ENCODE measurements at places on chromosomes 2 and 18.

DNA sequence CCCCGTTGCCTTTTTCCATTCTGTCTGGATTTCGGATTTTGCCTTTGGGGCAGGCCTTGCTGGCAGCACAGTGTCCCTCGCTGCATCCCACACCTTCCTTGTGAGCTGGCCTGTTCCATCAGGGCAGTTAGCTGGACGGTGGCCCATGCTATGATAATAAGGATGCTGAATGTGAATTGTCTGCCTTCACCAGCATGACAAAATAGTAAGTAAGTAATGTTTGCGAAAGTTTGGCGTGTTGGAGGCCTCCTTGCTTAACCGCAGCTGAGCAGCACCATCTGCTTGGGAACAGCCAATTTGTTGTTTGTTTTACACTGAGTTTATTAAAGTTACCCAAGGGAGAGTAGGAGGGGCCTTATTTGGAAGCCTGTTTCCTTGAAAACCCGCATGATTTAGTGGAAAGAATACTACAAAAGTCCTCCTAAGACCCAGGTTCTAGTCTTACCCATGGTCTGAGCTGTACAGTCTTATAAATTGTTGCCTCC lies 469.7 kb upstream of the FANCL start:
- no peak for DNase-seq

- DNase-seq, result no peak
Observed at GRCh38 chr2:230181195-230181594, 38.6 kb downstream of the SP110 start.

DNA sequence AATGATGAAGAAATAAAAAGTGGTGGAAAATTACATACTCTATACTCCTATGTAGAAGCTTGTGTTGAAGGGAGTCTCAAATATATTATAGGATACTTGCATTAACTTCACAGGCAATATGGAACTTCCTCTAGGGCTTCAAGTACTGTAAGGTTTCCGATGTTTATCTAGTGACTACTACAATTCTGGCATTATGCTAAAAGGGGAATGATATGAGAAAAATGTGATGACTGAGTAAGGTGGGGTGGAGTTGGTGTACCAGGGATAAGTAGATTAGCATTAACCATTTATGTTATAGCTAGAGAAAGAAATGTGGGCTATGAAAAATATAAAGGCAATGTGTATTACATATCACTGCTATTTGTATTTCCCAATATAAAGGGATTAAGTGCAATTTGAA lies 229.5 kb downstream of the DCC start:
- no peak for DNase-seq

- no peak for DNase-seq
Observed at GRCh38 chr2:23381084-23381483, 3.9 kb upstream of the KLHL29 start.

DNA sequence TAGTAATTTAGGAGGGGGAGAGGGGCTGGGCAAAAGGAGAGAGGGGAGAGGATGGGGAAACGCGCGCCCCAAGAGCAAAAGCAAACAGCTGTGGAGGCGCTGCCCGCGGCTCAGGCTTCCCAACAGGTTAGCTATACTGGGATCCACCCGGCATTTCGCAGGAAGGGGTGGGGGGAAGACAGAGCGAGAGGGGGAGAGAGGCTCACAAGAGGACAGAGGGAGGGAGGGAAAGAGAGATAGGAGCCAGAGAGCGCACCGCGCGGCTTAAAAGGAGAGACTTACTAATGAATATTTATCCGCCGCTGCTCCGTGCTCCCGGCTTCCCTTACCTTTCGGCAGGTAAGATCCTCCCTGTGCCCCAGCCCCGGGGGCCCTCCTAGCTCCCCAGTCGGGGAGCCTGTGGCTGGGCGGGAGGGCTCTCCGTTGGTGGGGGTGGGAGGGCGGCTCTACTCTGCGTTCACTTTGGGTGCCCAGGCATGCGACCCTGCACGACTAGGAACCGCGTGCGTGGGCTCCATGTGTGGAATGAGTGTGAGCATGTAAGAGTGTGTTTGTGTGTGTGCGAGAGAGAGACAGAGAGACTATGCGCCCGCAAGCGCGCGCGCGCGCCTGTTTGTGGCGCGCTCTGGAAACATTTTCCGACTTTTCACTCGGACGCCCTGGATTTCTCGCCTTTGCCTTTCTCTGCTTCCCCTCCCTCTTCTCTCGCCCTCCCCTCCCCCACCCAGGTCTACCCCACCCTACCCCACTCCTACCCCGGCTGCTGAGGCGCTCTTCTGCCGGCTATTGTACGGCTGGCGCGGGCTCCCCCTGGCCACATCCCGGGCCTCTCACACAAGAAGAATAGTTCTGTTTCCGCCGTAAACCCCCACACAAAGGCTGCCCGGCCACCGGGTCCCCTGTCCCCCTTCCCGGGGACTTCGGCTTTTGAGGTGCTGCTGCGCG lies 7.2 kb upstream of the SIX3 start:
- DNase-seq, result no peak

DNA sequence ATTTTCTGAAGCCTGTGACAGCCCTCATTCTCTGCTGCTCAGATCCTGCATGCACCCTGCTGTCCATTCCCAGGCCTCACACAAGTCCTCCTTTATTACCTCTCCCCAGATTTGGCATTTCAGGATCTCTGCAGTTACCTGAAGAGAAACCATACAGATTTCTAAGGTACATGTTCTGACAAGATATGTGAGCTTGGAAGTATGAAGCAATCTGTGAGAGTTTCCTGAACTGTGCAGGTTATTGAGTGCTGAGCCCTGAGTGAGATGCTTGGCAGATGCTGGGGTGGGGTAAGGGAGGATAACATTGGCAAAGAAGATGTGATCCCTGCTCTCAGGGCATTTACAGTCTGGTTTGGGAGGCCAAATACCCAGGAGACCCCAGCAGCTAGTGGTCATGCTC lies 122.1 kb upstream of the STPG4 start:
- no peak for DNase-seq

DNA sequence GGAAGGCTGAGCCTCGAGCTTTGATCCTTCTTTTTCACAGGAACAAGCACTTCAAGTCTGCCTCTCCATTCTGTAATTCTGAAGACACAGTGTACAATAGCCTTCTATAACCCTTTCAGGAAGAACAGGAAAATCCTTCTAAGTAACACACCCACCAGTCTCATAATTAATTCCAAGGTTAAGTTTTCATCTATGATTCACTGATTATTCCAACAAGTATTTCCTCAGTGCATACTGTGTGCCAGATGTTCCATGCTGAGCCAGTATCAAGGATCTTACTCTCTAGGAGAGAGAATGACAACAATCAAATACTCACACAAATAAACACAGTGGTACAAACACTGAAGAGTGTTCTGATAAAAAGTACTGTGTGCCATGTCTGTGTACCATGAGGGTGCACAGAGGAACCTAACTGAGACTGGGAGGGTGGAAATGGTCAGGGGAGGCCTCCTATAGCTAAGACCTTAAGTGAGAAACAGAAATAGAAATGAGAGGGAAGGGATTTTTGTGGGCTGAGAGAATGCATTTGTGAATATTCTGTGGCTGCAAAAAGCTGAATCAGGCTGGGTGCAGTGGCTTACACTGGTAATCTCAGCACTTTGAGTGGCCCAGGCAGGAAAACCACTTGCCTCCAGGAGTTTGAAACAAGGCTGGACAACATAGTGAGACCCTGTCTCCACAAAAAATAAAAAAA lies 7.3 kb upstream of the MTLN start:
- no peak for DNase-seq

- no peak for DNase-seq
Observed at GRCh38 chr18:69795791-69796190, 151.9 kb downstream of the CD226 start.

GRCh38 chr2:232351686-232352510 lies 26.7 kb upstream of the ALPP start:
- DNase-seq, result no peak

GRCh38 chr2:22329211-22330154 lies 1055.5 kb upstream of the KLHL29 start:
- no peak for DNase-seq

DNA sequence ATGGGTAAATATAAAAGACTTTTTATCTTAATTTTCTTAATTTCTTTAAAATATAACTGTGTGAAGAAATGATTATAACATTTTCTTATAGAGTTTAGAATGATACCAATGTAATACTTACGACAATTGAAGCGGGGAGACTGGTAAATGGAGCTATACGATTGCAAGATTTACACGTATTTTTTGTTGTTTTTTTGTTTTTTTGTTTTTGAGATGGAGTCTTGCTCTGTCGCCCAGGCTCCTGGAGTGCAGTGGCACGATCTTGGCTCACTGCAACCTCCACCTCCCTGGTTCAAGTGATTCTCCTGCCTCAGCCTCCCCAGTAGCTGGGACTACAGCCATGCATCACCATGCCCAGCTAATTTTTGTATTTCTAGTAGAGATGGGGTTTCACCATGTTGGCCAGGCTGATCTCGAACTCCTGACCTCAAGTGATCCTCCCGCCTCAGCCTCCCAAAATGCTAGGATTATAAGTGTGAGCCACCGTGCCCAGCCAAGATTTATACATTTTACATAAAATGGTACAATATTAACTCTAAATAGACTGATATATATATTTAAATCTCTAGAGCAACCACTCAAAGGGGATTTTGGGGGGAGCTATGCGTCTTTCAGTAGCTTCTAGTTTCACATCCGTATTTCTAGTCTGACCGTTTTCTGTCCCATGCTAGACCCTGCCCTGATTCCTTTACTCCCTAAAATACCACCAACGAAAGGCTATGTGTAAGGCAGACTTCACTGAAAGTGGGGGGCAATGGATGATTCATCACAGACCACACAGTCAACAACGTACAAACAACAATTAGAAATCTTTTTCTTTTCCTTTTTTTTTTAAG lies 28.2 kb upstream of the ATG16L1 start:
- DNase-seq, result no peak

DNA sequence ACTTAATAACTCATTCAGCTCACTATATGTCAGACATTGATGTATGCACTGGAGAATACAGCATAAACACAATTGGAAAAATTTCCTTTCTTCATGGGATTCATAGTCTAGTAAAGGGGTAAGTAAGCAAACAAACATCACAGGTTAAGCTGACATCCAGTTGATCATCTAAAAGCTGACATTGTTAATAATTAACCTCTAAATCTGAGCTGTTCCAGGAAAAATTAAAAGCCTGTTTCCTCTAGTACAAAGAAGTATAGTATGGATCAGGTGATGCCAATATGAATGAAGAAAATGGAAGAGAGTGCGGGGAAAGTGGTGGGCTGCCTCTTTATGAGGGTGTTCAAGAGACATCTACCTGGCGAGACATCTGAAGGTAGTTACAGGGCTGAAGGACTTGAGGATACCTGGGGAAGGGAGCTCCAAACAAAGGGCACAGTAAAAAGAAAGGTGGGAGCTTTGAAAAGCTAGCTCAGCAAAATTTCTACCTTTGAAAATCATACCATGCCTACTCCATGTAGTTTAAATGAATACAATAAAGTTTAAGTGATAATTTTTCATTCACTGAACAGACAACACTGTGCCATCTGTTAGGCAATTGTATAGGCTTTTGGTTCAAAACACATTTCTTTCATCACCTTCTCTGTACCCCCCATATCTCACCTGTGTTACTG lies 619.3 kb downstream of the TRIB2 start:
- DNase-seq, result no peak

DNA sequence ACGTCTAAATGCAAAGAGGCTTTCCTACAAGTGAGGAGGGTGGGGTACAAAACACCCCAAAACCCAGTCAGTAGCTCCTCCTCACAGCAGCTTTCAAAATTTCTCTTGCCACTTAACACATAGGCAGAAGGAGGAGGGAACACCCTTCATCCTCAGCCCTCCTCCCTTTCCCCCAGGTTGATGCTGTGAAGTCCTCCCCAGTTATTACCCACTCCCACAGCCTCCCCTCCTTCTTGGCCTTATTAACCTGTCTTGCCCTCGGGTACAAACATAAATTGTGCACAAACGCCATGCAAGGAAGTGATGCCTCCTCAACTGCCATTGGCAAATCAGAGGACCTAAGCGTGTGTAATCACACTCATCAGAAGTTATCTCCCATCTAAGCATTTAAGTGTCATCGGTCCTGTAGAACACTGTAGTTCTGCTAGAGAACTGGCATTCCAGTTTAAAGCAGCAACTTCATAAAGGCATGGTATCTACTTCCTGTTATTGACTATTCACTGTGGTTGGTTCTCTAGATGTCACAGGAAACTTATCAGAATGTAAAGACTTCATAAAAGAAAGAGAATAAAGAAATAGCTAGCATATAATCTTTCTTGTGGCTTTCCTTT lies at the start of gene DSC1:
Gene DSC1 (minus strand): TSS at position 32 of the 611 bp plus-strand sequence. CDS start 262 bp downstream, outside the sequence.
- no peak for DNase-seq

GRCh38 chr2:232773815-232774214 lies 2.5 kb downstream of the KCNJ13 start:
- no peak for DNase-seq

DNA sequence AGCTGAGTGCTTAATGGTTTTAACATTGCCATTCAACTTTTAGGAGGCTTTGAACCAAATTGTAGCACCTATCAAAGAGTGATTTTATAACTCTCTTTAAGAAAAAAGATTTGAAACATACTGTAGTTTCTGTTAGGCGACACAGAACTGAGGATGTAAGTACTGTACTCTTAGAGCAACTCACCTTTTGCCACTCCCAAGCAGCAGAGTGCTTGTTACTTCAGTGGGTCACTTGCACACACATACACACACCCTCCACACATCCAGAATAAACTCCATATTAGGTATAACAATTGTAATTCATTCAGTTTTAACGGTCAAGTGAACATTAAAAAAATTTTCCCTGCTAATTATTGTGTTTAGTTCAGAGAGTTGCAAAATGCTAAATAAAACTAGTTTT lies 118.3 kb downstream of the CAMKMT start:
- DNase-seq, result no peak

DNA sequence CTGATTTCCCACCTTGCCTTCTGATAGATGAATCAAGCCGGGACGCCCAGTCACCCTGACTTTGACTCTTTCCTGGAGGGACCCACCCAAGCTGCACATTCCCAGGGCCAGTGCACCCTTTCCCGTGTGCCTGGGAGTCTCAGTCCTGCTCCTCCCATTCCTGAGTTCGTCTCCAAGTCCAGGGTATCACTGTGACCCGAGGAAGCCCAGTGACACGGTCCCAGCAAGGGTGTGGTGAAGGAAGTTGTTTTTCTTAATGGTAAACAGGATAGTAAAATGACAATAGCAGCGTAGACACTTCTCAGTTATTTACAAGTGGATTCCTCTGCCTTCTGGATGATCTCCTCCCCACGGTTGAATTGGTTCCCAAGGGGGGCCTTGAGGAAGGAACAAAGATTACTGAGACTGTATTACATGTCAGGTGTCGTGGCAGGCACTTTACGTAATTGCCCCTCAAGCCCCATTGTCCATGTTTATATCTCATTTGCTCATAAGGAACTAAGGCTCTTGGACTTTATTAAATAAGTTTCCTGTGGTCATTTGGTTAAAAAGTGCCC lies 123.3 kb downstream of the PRKCE start:
- DNase-seq, result no peak
